ENCODE measurements at places on chromosomes 12 and 14. TPM values are rescaled to one million over a fixed set of nuclear protein-coding genes. Genes with fewer than 3 reads are reported as not detected.

GRCh38 chr14:45227566-45227965 is 25.4 kb downstream of the MIS18BP1 start:
- DNase-seq: no peak

DNA sequence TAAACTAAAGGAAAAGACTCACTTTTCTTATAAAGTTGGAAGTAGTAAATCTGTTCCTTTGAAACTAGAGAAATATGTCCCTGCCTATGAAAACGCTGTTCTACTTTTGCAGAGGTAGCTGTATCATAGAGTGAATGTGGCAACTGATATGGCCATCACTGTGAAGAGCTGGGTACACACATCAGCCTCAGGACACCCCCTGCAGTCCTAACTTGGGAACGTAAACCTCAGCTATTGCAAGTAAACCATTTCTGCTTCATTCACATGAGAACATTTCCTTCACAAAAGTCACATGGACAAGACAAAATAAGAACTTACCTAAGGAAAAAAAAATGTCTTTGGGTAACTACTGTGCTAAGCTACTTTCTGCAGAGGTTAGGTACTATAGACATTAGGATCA is 233.3 kb upstream of the PPFIA2 start:
- no peak for DNase-seq

GRCh38 chr14:65476942-65477318 is 64.4 kb downstream of the FUT8 start:
- no peak for DNase-seq

DNA sequence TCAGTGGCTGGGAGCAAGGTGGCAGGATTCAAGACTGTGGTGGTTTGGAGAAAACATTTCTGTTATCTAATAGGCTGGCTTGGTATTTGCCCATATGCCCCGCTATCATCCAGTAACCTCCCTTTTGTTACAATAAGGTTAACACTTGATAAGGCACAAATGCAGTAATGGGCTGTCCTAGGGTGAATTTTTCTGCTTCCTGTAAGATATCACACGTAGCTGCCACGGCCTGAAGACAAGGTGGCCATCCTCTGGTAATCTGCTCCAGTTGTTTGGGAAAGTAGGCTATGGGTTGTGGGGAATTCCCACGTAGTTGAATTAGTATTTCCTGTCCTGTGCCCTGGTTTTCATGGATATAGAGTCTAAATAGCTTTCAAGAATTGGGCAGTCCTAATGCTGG is 23.1 kb downstream of the ANG start:
- no peak for DNase-seq

GRCh38 chr14:101131451-101131916 is 228.0 kb upstream of the RTL1 start:
- peak; percentile 47 for DNase-seq

The COPZ1 gene
- total RNA-seq: 96.9 TPM

DNA sequence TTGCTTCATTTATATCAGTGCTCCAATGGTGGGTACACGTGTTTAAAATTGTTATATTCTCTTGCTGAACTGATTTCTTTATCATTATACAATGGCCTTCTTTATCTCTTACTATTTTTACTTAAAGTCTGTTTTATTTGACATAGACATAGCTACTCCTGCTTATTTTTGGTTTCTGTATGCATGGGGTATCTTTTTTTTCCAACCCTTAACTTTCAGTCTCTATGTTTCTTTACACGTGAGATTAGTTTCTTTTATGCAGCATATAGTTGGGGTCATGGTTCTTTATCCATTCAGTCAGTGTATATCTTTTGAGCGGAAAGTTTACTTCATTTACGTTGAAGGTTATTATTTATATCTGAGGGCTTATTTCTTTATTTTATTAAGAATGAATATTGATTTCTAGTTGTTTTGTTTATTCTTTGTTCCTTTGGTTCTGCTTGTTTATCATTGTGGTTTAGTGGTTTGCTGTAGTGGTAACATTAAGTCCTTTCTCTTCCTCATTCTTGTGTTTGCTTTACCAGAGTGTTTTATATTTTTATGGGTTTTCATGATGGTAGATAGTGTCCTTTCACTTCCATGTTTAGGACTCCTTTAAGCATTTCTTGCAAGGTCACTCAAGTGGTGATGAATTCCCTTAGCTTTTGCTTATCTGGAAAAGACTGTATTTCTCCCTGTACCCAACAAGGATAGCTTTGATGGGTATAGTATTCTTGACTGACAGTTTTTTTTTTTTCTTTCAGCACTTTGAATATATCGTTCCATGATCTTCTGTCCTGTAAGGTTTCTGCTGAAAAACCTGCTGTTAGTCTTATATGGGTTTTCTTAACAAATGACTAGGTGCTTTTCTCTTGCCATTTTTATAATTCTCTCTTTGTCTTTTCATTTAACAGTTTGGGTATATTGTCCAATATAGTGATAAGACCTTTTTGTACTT is 38.3 kb upstream of the FAR2 start:
- DNase-seq: no peak

DNA sequence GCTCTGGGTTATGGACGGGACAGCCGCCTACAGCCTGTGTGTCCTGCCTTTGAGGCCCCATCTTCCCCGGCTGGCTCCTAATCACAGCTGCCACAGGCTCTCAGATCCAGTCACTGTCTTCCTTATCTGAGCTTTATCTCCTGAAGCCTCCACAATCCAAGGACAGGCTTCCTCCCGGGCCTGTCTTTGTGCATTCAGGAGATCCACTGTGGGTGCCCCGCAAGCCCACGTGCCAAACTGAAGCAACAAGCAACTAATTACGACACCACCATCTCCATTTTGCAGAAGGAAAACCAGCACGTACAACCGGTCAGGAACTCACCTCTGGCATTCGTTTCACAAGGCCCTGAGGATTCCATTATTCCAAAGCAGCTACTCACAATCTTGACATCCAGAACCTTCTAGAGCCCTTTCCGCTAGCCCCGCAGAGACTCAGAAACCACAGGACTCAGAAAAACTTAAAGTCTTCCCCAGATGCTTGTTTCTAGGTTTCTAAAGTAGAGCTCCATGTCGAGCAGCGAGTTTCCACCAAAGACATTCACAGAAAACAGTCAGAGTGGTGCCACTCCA is 14.0 kb downstream of the SYNE3 start:
- DNase-seq: no peak

The SLC39A2 gene
- not detected for total RNA-seq

DNA sequence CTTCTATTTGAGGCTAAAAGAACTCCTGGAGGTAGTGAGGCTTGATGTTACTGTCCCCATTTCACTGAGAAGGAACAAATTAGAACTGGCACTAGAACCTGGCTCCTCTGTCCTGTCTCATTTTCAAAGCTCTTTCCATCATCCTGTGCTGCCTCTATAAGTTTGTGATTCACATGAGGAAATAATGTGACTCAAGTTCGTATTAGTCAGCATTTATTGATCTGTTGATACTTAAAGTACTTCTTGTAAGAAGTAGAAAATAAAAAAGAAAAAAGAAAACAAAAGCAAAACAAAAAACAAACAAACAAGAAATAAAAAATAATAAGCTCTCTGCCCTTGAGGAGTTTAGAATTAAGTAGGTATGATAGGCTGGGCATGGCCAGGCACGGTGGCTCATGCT is 2.3 kb upstream of the ESPL1 start:
- peak; percentile 88 for DNase-seq

- DNase-seq: peak; percentile 32
Observed at GRCh38 chr14:23478109-23478759, 8.7 kb downstream of the NGDN start.

GRCh38 chr12:18895946-18896345 is 158.0 kb downstream of the CAPZA3 start:
- no peak for DNase-seq

GRCh38 chr14:41899416-41899815 is 292.7 kb downstream of the LRFN5 start:
- no peak for DNase-seq

The ARMH4 gene
- 14.1 TPM for total RNA-seq

The HNRNPC gene
- total RNA-seq: 402 TPM

GRCh38 chr12:31590642-31591379 is at the start of gene DENND5B:
Gene DENND5B, minus strand, starts transcription at chr12:31591136. Its CDS starts 304 bp downstream, at chr12:31590832.
- DNase-seq: peak; percentile 99

GRCh38 chr14:104936361-104937155 is 11.9 kb downstream of the PLD4 start:
- DNase-seq: peak; percentile 58

- peak; percentile 97 for DNase-seq
Observed at GRCh38 chr14:104677512-104678332, 11.7 kb upstream of the INF2 start.

- peak; percentile 97 for DNase-seq
Observed at GRCh38 chr14:23095196-23096108, at the start of gene C14orf119. Gene C14orf119, plus strand, starts transcription at chr14:23095505. Its CDS starts 2,154 bp downstream, at chr14:23097659.

DNA sequence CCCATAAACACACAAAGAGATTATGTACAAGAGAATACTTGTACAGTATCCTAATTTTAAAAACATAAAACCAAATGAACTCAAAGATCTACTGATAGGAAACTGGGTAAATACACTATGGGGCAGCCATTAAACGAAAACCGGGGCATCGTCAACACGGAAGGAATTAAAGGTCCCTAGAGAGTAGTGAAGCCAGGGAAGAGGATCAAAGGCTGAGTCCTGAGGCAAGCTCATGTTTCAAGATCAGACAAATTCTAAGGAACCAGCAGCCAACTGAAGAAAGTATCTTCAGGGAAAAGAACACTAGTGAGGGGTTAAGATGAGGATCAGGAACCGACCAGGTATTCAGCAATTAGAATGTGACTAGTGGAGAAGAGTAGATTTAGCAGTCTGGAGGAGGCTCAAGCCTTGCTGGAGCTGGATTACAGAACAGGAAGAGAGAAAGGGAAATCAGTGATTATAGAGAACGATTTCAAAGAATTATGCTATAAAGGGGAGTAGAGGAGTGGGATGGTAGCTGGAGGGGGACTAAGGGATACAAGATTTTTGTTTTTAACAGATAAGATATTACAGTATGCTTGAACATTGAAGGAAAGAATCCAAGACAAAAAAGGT is 23.7 kb downstream of the SEL1L start:
- DNase-seq: no peak

DNA sequence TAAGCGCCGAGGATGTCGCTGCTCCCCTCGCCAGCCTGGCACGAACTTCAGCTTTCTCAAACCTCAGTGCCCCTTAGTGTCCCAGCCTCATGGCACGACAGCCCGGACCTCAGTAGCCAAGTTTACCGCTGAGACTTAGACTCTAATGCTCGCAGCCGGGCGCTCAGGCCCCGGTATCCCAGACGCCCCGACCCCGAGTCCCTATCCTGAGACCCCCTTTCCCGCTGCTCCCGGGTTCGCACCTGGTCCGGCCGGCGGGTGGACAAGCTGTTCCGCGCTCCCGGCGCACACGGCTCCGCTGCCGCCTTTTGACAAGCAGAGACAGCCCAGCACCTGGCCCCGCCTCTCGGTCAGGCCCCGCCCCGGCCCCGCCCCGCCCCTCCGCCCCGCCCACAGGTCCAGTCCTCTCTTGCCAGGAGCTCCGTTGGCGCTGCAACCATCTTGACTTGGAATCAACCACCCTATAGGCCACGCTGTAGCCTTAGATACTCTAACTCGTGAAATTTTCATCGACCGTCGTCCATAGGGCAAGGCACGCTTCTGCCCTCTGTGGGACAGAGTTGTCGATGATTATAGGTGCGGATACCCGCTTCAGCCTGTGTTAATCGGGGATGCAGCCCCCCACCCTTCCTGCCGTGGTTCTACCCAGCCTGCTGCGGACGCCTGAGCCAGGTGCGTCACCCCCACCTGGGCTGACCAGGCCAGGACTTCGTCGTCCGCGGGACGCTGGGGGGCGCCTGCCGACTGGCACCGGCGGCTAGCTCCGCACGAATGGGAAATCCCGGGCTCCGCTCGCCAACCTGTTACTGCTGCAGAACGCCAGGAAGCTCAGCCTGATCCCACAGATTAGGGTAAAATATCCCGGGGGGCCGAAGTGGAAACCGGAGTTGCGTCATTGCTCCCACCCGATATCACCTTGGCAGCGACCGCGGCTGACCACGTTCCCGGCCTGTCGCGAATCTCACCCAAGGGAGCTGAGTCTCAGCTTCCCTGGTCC is at the start of gene VDR:
Gene VDR (minus strand): TSS at position 282 of the 997 bp plus-strand sequence. CDS start 25,881 bp downstream, outside the sequence.
- peak; percentile 93 for DNase-seq

The REP15 gene
- 3.5 TPM for total RNA-seq

DNA sequence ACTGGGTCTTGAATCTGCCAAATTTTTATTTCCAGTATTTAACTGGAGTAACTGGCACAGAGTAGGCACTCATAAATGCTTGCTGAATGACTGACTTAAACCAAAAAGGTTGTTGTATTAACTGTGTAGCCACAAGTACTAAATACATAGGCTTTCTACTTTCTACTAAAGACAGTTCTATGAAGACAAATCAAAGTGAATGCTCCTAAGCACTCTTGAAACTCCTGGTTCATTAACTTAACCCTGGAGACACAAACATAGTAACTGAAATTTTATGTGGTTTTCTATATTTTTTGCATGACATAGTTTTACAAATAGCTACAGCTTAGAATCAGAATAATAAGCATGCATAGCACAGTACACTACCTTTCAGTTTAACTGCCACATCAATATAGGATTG is 70.4 kb downstream of the TXNDC16 start:
- no peak for DNase-seq

The BICDL1 gene
- total RNA-seq: not detected

DNA sequence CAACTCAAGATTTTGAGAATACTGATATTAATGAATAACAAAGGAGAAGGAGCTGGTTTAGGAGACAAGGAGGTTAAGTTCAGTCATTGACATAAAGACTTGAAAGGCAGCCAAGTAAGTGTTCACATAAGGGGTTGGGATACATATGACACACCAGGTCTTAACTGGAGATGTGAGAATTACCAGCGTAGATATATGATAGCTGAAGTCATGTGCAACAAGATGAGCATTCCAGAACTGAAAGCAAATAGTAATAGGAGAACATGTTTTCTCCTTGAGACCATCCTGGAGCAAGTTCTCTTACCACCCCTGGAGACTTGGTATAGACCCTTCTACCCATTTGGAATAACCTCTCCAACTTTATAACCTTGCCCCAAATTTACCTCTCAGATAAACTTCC is 43.3 kb upstream of the NPFF start:
- no peak for DNase-seq

DNA sequence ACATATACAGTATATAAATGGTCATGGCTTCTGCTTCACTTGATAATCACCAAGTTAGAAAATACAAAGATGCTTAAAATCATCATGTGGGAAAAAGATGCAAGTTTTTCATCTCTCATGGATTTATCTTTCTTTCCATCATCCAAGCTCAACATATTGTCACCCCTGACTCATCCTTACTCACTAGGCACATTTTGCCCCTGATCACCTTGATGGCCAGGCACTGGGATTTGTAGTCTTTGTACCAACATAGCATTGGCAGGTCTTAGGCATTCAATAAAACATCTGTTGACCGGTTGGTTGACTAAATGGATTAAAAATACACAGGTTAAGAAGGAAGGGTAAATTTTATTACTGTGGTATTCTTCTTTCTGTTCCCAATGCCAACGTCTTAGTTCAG is 28.1 kb downstream of the KLHDC2 start:
- DNase-seq: no peak

- no peak for DNase-seq
Observed at GRCh38 chr14:102182936-102183619, 43.4 kb downstream of the WDR20 start.

- peak; percentile 76 for DNase-seq
Observed at GRCh38 chr12:111529424-111530368, 69.4 kb downstream of the ATXN2 start.

- DNase-seq: peak; percentile 80
Observed at GRCh38 chr12:52496590-52497071, 3.6 kb upstream of the KRT6A start.

The CYP27B1 gene
- total RNA-seq: 0.36 TPM

The RNASE4 gene
- 24.2 TPM for total RNA-seq

- no peak for DNase-seq
Observed at GRCh38 chr14:37480446-37481290, 114.4 kb downstream of the FOXA1 start.

All from osteoblast (primary cell).